Erythroblast (primary cell): ENCODE measurements at places on chromosomes 12 and 14.

GRCh38 chr12:13957576-13957975, 23.8 kb downstream of the GRIN2B start:
- DNase-seq, result no peak

DNA sequence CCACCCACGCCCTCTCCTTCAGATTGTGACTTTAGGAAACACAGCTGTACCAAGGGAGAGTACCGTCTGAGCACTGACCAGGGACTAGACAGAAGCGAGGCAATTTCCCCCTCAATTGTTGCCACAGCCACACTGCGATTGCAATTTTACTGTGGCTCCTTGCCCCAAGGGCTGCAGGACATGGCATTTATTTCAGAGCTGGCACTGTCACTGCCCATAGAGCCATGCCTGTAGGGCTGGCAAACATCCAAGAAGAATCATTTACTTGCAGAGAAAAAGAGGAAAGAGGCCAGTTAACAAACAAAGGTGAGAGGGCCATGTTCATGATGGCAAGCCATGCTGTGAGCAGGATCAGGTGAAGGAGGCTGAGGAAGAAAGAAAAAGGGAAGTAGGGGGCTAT, 129.6 kb downstream of the EMP1 start:
- DNase-seq, result no peak

- DNase-seq, result no peak
Observed at GRCh38 chr12:30926243-30927221, at the start of gene TSPAN11. TSS of gene TSPAN11 (plus strand) at chr12:30926748. CDS start at chr12:30953992, 27,244 bp downstream.

GRCh38 chr14:32986791-32987540, 48.3 kb downstream of the NPAS3 start:
- DNase-seq, result no peak

- no peak for DNase-seq
Observed at GRCh38 chr12:123427036-123427769, 9.3 kb downstream of the RILPL2 start.

- DNase-seq, result no peak
Observed at GRCh38 chr12:29278673-29279420, 102.1 kb downstream of the ERGIC2 start.

DNA sequence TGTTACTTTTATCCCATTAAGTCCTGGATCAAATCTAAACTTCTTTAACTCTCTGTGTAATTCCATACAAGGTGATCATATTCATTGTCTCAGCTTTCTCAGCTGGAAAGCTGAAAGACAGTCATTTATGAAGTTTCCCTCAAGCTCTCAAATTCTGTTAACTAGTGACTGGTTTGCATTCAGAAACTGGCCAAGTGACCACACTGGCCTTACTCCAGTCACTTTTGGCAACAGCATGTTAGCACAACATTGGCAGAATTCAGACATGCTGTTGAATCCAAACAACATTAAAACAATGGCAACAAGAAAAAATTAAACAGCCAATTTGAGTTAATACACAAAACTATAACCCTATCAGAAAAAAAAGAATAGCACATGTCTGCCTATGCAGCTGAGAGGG, 343.3 kb downstream of the MDGA2 start:
- DNase-seq, result no peak

GRCh38 chr12:80419644-80420043, 24.4 kb upstream of the PTPRQ start:
- no peak for DNase-seq

DNA sequence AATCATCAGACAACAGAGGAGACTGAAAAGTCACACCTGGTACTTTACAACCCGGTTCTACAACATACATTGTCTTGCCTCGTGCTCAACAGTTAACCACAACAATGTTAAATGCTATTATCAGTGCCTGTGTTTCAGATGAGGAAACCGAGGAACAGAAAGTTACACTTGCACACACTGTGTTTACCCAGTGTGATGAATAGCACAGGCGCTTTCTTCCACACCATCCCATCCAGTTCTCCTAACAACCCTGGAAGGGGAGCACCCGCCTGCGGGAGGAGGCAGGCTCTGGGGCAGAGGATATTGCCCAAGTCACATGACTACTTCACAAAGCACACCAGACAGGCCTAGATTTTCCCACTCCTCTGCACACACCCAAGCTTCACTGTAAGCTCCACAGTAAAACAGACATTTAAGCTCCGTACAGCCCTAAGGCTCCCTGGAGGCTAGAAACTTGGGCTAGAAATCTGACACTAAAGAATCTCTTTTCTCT, 21.8 kb downstream of the NCKAP5L start:
- no peak for DNase-seq

- DNase-seq, result no peak
Observed at GRCh38 chr14:87196436-87196835, 796.5 kb downstream of the GALC start.

DNA sequence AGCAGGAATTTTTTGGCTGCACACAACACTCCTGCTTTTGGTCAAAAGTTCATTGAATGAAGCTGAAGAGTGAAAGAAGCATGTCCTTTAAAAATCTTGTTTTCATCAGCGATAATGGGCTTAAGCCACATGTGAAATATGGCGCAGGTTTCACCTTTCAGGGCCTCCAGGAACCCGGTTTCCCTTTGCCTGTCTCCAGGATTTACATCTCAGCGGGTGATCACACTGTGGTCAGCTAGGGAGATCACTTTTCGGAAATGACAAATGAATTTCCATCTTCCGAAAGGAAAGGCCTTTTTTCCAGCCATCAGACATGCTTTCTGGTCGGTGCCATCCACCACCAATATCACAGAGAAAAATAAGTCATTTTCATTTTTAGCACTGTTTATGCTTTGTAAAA, 727.1 kb upstream of the TBX3 start:
- no peak for DNase-seq

DNA sequence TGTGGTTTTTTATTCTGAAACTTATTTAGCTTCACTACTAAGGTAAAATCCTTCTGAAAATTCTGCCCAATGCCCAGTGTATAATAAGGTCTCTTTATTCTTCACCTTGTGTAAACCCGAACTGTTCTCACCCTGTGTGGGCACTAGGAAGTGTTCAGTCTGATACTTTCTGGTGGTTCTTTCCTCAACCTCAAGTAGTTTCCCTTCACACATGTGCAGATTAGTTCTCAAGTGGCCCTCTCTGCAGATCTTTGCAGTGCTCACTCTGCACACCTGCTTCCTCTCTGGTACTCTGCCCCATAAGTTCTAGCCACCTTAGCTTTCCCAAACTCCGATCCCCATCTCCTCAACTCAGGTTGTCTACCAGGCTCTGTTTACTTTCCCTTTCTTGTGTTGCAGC, 61.6 kb downstream of the RAD51B start:
- DNase-seq, result no peak
